CD4-positive, alpha-beta T cell treated with Interleukin-15 for 4 hours (primary cell): ENCODE measurements at places on chromosomes 2 and 18.

DNA sequence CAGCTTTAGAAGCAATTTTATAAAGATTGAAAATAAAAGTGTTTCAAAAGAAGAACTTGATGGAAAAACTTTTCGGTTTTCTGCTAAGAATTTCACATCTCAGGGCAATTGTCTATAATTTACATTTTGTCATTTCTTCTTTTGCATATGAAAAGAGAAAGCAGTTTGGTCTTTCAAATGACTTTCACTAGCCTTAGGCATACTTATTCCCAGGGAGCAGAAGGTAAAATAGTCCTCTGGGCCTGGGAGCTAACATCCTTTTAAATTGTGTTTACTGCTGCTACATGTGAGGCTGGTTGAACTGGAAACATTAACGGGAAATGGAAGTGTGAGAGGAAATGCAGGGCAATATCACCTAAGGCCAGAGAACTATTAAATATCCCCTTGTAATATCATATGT lies 37.1 kb downstream of the MYO3B start:
- no peak for DNase-seq

- peak; percentile 64 for DNase-seq
Observed at GRCh38 chr2:68423966-68424650, 43.0 kb downstream of the FBXO48 start.

- DNase-seq: peak; percentile 35
Observed at GRCh38 chr18:44724105-44724778, 43.6 kb downstream of the SETBP1 start.

GRCh38 chr2:62267696-62268095 lies 71.8 kb downstream of the B3GNT2 start:
- no peak for DNase-seq

DNA sequence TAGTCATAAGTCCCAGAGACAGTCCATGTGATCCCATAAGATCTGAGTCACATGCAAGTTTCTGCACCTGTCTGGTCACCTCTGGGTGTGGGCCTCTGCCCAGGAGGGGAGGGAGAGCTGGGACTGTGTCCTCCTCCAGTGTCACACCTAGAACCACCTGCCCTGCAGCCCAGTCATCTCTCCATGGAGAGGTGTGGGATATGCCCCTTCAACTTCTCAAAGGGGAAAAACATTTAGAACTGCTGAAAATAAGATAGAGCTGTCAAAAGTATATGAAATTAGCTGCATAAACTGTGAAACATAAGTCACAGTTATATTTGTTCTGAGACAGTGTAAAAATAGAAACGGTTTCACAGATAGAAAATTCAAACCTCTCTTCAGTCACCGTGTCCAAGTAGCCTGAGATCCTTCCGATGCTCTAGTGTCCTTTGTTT lies 55.4 kb downstream of the NGEF start:
- no peak for DNase-seq

GRCh38 chr2:191126386-191127085 lies 24.3 kb downstream of the STAT4 start:
- peak; percentile 39 for DNase-seq

GRCh38 chr2:134372611-134373131 lies 118.8 kb downstream of the MGAT5 start:
- DNase-seq: no peak

DNA sequence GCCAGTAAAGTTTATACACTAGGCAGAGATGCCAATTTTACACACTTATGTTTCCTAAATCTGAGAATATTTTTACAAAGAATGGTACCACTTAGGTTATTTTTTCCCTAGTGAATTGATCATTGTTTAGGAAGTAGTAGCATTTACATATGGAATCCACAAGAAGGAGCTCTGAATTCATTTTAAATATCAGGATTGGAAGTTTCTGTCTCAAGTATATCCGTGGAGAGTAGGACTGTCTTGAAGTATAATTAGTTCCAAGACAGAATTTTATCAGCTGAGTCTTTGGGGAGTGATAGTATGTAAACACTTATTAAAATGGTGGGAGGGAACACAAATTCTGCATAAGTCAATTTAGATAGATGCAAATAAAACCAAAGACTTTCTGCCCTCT lies 82.3 kb upstream of the FAM98A start:
- DNase-seq: no peak

DNA sequence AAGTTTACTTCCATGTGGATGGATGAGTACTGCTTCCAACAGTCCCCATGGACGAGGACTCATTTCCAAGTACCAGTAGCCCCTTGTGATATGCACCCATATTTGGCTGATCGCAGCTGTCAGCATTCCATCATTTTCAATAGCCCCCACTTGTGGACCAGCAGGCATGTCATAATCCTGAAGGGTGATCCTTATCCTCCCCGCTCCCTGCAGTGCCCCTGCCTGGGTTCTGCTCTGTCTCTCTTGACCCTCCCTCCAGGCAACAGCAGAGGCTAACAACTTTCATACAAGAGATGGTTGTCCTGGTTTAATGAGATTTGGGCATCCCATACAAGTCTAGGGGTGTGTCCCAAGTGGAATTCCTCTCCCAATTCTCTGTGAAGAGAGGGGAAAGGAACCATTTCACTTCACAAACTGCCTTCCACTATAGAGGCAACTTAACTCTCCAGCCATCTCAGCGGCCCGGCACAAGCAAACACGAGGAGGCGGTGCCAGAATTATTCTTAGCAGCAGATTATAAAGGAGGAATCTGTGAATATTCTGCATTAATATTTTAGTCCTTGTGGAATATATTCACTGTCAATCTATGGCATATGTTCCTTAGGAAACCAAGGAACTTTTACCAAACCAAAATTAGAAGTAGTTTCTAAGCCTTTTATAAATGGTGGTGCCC lies 110.7 kb downstream of the RTN4 start:
- no peak for DNase-seq

DNA sequence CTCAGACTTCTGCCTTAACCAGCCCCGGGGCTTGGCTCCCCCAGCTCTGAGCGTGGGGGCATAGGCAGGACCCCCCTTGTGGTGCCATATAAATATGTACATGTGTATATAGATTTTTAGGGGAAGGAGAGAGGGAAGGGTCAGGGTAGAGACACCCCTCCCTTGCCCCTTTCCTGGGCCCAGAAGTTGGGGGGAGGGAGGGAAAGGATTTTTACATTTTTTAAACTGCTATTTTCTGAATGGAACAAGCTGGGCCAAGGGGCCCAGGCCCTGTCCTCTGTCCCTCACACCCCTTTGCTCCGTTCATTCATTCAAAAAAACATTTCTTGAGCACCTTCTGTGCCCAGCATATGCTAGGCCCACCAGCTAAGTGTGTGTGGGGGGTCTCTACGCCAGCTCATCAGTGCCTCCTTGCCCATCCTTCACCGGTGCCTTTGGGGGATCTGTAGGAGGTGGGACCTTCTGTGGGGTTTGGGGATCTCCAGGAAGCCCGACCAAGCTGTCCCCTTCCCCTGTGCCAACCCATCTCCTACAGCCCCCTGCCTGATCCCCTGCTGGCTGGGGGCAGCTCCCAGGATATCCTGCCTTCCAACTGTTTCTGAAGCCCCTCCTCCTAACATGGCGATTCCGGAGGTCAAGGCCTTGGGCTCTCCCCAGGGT lies 5.5 kb downstream of the CTDSP1 start:
- DNase-seq: no peak

DNA sequence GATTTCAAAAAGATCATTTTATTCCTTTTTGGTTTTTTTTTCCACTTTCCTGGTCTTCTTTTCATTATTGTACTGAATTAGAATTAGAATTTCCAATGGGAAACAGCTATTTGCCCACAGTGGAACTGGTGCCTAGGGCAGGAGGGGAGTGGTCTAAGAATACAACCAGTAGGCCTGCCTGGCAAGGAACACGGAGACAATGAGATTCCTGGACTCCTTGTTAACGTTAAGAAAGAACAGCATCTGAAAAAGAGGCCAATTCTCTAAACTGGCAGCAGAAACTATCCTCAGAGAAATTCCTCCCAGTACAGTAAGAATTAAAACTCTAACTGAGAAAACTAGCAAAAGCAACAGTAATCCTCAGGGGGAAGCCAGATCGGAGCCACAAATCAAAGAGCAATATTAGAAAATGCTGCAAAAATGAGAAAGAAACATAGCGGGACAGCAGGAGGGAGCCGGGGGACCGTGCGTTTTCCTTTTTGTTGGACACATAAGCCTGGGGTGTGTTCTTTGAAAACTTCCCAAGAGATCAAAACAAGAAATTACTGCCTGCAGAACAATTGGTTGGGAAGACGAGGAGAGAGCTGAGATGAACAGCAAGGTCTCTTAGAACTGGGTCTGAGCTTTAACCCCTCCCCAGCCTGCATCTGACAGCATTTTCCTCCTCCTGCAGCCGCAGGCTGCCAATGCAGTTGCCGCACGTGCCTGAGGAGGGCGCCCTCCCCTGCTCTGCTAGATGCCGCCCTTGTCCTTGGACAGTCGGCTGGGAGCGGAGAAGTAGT lies 776.0 kb downstream of the TSN start:
- DNase-seq: no peak

- no peak for DNase-seq
Observed at GRCh38 chr18:26442126-26442525, 106.2 kb downstream of the KCTD1 start.

DNA sequence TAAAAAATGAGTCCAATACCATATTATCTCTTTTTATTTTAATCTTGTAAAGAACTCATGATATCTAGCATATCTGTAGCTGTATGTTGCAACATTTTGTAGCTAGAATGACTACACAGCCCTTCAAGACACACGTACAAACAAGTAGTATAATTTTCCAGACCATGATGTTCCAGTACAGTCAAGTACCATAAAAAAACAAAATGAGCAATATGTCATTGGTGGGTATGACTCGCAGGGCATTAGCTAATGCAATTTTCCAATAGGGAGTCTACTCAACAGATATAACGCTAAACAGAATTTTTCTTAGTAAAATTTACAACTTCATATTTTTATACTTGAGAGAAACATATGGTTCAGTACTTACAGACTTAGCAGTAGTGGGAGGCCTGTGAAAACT lies 53.6 kb upstream of the UGP2 start:
- DNase-seq: no peak

DNA sequence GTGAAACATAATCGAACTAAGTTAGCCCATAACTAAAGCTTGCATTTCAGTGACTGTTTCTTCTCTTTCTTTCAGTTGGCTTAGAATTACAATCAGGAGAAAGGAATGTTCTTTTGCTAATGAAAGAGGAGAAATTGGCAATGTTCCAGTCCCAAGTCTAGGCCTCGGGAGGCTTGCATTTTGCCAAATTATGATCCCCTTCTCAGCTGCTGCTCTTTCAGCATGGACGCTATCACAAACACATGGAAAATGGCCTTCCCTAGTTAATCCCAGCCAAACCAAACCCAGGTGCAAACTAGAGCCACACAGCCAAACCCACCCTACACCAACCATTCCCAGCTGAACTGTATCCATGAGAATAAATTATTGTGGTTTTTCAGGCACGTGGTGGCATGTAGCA lies 605.2 kb upstream of the LRRTM4 start:
- no peak for DNase-seq

DNA sequence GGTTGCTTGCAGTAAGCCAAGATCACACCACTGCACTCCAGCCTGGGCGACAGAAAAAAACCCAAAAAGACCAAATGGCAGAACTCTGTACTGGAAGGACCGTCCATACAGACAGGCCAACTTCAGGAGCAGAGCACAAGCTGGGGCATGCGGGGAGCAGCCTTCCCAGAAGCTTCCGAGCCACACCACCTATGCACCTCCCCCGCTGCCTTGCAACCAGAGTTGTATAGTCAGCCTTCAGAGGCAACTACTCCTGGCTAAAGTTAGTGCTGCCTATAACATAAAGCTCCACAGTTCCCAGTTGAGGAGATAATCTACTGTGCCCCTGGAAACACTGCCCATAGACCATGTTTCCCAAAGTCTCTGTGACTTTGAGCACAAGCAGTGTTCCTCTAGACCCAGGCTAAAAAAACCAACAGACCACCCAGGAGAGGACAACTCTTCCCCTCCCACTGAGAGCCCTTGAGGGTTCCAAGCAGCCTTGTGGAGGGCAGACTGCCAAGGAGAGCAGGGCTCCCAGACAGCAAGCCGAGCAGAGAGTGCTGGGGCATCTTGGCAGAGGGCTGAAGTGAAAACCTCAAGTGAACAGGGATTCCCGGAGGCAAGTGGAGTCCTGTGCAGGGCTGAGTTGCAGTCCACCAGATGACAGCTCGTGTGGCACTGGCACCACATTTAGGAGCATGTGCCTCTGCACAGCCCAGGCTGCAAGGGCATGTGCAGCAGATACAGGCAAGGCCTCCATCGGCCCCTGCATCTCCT lies 6.8 kb downstream of the SFT2D3 start:
- no peak for DNase-seq

- DNase-seq: no peak
Observed at GRCh38 chr2:145715601-145716000, 1195.7 kb upstream of the ZEB2 start.

GRCh38 chr2:133437492-133437891 lies 130.8 kb downstream of the NCKAP5 start:
- no peak for DNase-seq

DNA sequence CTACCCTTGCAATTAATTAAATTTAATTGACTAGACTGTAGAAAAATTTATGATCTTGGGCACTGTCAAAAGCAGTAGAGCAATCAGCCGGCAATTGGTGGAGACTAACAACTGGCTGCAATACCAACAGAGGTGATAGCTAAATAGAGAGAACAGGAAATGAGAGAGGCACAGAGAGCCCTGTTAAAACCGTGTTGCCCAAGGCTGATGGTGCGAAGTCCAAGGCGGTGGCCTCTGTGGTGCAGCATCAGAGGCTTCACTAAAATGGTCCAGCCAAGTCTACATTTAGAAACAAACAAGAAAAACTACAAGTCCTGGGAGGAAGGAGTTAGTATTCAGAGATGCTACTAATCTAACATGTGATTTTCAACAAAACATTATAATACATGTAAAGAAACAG lies 115.6 kb downstream of the NETO1 start:
- no peak for DNase-seq

DNA sequence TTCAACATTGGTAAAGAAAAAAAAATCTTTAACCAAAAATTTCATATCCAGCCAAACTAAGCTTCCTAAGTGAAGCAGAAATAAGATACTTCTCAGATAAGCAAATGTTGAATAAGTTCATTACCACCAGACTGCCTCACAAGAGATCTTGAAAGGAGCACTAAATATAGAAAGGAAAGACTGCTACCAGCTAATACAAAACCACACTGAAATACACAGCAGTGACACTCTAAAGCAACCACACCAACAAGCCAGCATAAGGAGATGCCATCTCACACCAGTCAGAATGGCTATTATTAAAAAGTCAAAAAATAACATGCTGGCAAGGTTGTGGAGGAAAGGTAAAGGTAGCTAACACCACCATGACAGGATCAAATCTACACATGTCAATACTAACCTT lies 74.0 kb upstream of the LHCGR start:
- no peak for DNase-seq

GRCh38 chr2:177551989-177552421 lies 159.4 kb downstream of the AGPS start:
- no peak for DNase-seq

GRCh38 chr2:230809677-230810251 lies 55.0 kb upstream of the ITM2C start:
- no peak for DNase-seq

GRCh38 chr2:100876231-100876860 lies 56.4 kb downstream of the NPAS2 start:
- DNase-seq: no peak

DNA sequence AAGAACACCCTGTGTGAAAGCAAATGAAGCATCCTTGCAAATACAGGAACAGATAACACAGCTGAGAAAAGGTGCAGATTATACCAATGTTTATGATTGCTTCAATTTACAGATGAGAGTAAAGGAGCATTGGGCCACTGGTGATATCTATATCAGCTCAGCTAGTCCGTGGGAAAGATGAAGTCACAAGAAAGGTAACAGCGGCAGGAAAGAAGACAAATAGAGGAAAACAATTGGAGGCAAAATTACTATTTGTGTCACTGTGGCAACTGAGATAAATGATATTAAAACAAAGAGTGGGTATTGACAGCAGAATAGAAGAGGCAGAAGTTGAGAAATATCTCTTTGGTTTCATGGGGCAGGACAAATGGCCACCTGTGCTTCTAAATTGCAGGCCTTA lies 121.2 kb upstream of the CAVIN2 start:
- DNase-seq: no peak
